ENCODE measurements at places on chromosomes 4 and X.

DNA sequence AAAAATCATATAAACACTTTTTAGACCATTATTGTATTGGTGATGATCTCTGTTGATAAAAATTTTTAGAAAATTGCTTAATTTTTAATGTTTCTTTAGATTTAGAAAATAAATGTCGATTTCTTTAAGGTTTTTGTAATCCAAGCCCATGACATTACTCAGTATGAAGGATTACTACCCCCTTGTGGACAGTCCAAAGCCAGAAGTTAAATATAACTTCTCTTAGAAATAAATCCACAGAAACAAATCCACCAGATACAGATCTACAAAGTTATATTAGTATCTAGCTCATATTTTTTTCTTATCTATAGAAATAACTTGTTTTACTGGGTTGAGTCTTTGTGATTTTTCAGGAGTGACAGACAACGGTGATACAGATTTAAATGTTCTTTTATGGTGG lies 18.9 kb downstream of the TIFA start:
- DNase-seq = no peak

GRCh38 chr4:39718366-39719323 lies 20.7 kb downstream of the UBE2K start:
- no peak for DNase-seq

DNA sequence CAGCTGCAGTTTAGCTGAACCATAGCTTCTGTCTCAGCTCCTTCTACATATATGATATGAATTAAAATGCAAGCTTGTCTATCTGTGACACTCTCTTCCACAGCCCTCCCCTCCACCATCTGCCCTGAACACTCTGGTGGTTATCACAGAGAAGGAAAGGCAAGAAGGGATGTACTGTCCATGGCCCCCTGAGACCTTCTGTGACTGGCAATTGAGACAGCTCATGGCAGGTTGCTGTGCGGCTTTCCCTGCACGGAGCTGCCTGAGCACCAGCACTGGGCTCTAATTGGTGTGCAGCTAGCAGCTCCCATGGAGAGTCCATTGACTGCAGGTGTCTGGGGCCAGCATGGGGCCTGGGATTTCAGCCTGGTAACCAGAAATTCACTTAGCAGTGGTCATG lies 109.8 kb upstream of the ANXA3 start:
- no peak for DNase-seq

GRCh38 chr4:632196-632790 lies 6.9 kb downstream of the PDE6B start:
- DNase-seq = no peak

GRCh38 chr4:106985830-106986229 lies 50.3 kb downstream of the DKK2 start:
- no peak for DNase-seq

DNA sequence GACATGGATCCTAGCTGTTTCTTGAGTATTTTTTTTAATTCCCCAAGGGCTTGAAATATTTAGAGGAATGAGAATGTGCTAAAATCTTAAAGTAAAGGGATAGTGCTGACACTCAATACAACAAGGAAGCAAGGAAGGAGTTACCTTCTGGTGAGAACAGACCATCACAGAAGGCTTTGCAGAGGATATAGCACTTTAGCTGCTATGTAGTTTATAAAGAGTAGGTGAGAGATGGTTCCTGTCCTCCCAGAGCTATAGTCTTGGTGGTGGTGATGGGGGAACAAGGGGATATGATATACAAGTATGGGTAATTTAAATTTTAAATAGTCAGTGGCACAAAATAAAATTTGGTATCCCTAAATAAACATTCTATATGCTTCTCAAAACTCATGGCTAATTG lies 47.6 kb downstream of the MTHFD2L start:
- no peak for DNase-seq

DNA sequence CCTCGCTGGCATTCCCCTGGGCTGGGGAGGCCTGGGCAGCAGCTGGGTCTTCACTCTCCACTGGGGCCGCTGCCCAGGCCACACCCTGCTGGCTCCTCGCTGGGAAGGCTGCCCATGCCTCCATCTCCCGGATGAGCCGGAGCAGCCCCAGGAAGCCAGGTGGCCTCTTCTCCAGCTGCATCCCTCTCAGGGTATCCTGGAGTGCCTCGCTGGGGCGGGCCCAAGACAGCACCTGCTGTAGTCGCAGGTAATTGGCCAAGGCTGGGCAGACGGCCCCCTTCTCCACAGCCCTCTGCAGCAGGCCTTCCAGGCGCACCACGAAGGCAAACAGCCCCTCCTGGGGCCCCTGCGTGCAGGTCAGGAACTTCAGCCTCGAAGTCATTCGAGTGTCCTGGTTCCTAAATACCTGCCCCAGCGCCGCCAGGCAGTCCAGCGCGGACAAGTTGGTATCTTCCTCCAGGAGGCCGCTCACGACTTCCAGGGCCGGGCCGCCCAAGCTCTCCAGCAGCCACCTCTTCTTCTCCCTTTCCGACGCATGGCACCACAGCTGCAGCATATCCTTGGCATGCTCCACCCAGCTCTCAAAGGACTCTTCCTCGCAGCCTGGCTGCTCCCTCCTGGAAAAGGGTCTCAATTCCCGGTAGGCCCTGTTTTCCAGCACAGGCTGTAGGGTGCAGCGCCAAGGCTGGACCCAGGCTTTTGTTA lies 3.7 kb downstream of the PNMA6E start:
- DNase-seq = no peak

DNA sequence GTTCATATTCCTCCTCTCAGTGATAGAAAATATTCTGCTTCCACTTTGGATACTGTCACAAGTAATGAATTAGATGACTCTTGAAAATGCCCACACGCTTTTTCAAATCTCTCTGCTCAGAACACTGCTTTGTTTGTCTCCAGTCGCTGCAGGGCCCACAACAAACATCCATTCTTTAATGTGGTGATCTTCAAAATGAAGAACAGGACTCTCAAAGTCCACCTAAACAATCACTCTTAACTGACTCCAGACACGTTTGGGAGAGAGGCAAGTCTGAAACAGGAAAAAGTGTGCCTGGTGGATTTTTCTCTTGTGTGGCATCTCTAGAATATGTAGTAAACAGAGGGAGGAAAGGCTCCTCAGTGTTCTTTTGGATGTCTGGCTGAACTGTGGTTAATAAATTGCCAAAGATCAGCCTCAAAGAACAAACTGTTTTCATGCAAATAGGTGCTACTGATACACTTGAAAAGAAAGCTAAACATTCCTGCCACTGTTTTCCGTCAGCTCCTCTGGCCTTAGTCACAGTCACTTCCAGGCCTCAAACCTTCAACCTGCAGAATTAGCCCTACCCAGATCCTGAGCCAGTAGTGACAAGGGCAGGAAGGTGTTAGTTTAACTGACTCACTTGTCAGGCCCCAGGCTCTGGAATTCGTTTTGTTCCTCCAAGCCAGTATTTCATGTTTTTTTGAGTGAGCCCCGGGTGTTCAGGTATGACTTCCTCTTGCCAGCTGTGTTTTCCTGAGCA lies 259.6 kb upstream of the GPC4 start:
- no peak for DNase-seq

GRCh38 chr4:48133669-48134068 lies 381 bp downstream of the TXK start:
- no peak for DNase-seq

DNA sequence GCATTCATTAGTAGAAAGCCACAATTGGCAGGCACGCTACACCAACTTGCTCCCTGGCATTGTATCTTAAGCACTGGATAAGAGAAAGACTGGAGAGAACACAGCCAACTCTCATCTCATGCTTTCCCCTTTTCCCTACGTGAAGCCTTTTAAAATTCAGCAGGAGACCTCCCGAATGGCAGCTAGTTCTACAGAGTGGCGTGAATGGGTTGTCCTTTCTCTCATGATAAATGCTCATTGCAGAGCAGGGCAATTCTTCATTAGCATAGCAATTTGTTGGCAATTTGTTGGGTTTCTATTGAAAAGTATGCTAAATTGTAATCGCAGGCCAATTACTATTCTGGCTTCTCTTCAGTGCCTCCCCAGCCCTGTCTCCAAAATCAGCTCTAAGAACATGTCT lies 48.0 kb downstream of the SEPTIN11 start:
- no peak for DNase-seq

DNA sequence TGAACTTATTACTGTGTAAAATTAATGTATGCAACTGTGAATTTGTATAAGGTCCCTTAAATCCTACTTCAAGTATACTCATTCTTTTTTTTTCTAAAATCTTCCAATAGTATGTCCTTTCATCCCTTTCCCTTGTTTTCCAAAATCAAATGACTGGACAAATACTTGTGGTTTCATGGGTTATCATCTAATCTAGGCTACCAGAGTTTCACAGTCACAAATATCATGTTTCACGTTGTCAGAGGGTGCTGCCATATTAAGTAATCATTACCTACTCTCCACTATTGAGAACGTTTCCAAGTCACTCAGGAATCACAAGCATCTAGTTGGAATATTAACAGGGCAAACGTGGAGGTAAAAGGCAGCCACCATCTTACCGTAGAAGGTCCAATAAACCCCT lies 1235.0 kb upstream of the TENM3 start:
- no peak for DNase-seq

GRCh38 chrX:19019996-19020395 lies 36.1 kb upstream of the PHKA2 start:
- no peak for DNase-seq

DNA sequence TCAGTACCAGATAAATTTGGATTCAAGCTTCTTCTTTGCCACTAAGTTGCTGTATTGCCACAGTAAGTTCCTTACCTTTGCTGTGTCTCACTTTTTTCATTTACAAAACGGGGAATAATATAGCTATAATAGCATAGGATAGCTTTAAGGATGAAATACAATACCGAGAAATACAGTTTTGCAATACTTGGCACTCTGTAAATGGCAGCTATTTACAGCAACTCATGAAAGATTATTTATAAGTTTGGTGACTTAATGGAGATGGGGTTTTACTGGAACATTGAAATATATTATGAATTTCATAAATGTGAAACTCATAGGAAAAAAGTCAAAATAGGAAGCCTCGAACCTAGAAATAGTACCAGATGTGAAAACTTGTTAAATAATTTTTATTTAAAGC lies 27.6 kb downstream of the ANXA10 start:
- no peak for DNase-seq

DNA sequence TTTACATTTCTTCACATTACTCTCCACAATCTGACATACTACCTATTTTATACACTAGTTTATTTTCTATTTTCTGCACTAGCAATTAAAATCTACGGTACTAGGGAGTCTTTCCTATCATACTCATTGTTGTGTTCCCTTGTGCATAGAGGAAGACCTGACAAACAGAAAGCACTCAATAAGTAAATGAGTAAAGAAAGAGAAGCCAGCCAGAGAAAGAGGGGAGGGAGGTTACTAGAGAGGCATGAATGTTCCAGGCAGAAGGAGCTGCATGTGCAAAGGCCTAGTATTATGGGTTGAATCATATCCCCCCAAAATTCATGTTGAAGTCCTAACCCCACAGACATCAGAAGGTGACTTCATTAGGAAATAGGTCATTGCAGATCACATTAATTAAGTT lies 114.0 kb downstream of the ZAR1 start:
- DNase-seq = no peak

- no peak for DNase-seq
These were observed 10.0 kb upstream of the CSN1S1 start for GRCh38 chr4:69920874-69921273.

- no peak for DNase-seq
These were observed 42.8 kb downstream of the AREG start for GRCh38 chr4:74487771-74488170.

DNA sequence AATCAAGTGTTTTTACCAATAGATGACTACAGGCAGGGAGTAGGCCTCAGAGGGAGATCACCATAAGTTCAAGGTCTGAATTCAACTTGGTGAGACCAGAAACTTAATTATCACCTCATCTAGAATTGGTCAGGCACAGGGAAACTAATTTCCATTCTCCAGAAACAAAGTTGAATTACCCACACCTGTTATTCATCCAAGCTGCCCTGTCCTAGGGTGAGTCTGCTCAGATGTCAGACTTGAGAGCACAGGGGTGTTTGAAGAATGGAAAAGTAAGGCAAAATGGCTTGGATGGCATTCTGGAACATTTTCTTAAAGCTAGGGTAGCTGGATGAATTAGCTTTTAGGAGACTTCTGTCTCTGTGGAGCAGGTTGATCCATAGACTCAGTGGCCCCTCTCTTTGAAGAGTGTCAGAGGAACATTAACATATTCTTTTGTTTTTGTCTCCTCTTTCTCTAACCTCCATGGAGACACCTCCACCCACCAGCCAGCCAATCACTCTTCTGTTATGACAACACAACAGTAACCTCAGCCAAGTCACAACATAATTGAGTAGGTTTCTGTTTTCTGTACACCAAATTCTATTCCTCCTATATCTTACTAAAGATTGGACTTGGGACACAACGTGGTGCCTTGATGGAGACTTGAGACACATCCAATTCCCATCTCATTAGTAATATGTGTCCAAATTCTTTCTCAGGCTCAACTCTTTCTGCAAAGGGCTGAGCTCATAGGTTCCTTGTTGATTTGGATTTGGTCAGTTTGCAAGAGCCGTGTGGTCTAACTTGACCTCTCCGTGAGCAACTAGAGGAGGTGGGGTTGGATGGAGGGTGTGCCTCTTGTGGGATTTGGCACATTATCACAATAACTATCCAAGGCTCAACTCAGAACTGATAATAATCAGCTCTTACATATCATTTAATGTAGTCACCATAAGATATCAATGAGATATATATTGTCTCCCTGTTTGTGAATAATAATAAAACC lies 45.1 kb downstream of the VSIG4 start:
- DNase-seq = no peak

DNA sequence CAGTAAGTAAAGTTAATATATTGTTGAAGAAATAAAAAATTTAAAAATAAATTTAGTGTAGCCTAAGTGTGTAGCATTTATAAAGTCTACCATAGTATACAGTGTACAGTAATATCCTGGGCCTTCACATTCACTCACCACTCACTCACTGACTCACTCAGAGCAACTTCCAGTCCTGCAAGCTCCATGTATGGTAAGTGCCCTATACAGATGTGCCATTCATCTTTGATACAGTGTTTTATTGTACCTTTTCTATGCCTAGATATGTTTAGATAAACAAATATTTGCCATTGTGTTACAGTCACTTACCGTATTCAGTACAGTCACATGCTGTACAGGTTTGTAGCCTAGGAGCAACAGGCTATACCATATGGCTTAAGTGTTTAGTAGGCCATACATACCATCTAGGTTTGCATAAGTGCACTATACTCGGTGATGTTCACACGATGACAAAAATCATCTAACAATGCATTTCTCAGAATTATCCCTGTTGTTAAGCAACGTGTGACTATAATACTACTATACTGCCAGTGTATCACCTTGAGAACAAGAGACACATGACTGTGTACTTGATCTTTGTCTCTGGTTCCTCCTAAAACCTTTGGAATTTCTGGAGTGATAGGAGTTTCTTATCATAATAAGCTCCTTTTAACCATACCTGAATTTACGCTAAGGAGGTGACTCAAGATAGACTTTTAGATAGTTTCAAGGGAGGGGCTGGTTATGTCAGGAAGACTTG lies 25.8 kb upstream of the SEPTIN11 start:
- no peak for DNase-seq

- no peak for DNase-seq
These were observed 24.8 kb upstream of the AFAP1 start for GRCh38 chr4:7964459-7964858.

- no peak for DNase-seq
These were observed 172.5 kb upstream of the CPEB2 start for GRCh38 chr4:14829795-14830194.

GRCh38 chr4:151922306-151922705 lies 161.5 kb upstream of the GATB start:
- no peak for DNase-seq

GRCh38 chr4:98474408-98474844 lies 184.0 kb downstream of the TSPAN5 start:
- DNase-seq = no peak
